ENCODE measurements at places on chromosomes 1 and 21.

DNA sequence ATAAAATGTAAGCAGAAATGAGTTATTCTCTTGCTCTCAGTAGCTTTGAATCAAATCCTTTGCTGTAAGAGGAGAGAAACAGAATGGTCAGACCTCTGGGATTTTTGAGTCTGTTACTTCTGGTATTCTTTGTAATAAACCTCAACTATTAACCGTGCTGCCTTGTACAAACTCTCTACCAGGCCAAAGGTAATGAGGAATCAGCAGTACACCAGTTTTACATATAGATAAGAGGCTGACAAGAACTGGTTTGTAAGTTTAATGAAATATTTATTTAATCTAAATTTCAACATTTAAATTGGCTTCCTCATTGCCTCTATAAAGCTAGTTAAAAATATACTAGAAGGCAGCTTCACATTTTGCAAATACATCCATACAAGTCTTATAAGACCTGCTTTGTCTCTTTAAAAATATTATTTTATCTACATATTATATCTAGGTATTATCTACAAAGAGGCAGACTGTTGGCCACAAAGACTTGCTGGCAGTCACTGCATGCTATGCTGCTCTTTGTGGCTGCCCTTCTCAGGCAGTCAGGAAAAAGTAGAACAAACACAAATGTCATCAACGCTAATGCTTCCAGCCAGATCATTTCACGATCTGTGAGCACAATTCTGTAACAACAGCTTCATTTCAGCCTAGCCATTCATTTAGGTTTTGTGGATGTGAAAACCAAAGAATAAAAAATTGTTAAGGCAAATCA is 173.0 kb downstream of the GABPA start:
- ATAC-seq = peak; percentile 57

- no peak for ATAC-seq
Measured at GRCh38 chr1:1114431-1114830, 1.5 kb downstream of the C1orf159 start.

DNA sequence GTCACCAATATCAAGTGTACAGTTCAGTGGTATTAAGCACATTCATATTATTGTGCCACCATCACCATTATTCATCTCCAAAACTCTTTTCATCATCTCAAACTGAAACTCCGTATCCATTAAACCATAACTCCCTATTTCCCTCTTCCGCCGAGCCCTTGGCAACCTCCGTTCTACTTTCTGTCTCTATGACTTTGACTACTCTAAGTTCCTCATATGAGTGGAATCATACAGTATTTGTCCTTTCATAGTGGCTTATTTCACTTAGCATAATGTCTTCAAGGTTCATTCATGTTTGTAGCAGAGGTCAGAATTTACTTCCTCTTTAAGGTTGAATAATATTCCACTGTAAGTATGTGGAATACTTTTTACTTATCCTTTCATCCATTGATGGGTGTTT is 21.7 kb downstream of the SELP start:
- no peak for ATAC-seq

DNA sequence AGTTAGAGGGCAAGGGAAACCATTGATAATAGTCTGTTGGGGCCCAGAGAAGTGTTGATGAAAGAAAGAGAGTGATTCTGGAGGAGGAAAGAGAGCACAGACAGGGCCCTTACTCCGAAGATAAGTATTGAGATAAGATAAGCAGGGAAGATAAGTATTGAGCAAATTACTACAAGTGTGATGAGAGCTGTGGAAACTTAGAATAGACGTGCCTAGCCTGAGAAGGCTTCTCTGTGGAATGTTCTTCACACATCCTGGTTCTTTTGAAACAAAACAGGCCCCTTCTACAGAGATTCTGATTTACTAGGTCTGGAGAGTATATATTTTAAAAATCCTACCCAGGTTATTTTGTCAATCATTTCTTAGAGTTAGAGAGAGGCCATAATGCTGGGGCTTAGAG is 26.4 kb downstream of the FNBP1L start:
- ATAC-seq = no peak

DNA sequence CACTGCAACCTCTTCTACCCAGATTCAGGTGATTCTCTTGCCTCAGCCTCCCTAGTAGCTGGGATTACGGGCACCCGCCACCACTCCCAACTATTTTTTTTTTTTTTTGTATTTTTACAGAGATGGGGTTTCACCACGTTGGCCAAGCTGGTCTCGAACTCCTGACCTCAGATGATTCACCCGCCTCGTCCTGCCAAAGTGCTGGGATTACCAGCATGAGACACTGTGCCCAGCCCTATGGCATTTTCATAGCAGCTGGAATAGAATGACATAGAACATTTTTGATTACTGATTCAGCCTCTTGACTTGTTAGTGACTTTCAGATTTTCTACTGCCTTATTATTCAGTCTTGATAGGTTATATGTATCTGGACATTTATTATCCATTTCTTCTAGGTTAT is 1046.2 kb downstream of the AMY1C start:
- ATAC-seq = no peak

DNA sequence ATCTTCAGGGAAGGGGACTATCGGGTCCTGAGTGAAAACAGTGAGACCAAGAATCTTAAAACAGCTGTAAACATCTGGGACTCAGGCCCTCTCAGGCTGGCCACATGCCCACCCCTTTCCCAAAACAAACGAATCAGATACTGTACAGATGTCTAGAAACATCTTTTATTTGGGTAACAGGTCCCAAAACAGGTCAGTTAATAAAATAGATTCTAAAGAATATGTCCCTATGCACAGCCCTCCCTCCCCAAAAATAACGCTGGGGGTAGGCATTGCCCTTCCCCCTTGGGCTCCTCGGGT is 499 bp upstream of the CRTC2 start:
- no peak for ATAC-seq

DNA sequence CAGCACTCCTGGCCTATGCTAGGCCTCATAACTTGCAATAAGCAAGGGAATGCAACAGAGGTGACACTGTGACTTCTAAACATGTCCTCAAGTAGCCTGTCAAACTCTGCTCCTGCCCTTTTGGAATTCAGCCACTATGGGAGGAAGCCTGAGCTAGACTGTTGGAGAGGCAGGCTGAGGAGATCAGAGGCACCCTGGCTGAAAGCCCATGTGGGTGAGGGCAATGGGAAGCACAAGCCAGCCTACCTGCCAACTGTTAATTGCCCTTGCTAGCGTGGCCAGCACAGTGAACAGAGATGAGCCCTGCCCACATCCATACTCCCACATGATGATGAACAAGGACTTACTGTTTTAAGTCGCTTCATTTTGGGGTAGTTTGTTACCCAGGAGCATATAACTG is 17.7 kb downstream of the GNB1 start:
- ATAC-seq = no peak

DNA sequence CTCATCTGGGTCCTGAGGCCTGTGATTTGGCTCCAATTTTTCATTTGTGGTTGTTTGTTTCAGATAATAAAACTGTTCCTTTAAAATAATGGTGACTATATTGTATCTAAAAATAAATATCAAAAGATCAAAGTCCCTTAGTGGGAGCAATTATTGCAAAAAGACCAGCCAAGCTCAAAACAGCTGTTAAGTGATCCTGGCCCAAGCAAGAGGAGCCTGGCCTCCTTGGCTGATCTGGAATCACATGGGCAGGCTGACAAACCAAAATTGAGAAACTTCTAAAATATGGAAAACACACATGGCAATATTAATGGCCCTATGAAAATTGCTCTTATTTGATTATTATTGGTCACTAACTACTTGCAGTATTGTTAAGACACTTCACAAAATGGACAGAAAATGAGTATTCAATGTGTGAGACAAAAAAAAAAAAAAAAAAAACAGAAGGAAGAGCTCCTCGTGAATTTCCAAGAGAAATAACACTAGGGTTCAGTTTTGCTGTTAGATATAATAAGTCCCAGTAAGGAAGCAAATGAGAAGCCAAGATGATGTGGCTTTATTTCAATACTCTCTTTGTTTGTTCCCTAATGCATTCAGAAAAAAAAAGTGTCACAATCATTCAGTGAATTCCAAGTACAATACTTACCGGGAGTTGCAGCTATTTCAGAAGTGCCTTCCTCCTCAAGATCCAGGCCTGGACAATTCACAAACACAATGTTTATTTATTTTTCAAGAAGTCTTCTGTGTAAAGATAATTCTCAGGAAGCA is 105.1 kb downstream of the SEC16B start:
- ATAC-seq = no peak

GRCh38 chr1:153611356-153611755 is 1.6 kb downstream of the S100A16 start:
- ATAC-seq = no peak

DNA sequence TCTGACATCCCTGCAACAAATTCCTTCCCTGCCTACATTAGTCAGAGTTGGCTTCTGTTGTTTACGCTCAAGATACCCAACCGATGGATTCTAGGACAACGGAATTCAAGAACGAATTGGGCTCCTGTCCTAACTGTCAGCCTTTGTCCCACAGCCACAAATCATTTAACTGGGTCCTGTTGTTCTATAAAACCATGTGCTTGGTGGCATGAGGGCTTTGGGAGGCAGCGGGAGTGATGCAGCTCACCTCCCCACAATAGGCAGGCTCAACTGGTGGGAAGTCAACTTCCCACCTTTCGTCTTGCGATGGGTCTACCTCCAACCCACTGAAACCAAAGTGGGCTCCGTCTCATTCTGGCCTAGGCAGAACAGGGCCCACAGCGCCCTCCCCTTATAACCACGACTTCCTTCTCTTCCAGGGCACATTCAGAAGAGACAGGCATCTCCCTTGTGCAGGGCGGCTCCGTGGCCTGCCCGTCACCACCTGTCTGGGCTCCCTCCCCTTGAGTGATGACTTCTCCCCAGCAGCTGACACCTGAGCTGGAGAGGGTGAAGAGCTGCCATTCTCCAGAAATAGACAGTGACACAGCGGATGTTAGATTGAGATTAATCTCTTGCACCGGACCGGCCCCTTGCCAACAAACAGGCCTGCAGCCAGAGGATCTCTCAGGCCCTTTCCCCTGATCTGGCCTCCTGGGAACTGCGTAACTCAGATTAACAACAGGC is 26.5 kb downstream of the LRRC38 start:
- no peak for ATAC-seq

GRCh38 chr1:157472959-157473358 is 79.4 kb downstream of the FCRL5 start:
- no peak for ATAC-seq

GRCh38 chr1:176696109-176696508 is 233.1 kb downstream of the PAPPA2 start:
- no peak for ATAC-seq

GRCh38 chr21:41318218-41318617 is 1.6 kb downstream of the FAM3B start:
- no peak for ATAC-seq

GRCh38 chr1:44603718-44604117 is 70.6 kb downstream of the TMEM53 start:
- no peak for ATAC-seq

GRCh38 chr1:228065543-228066347 is 16.8 kb upstream of the ARF1 start:
- ATAC-seq = no peak

DNA sequence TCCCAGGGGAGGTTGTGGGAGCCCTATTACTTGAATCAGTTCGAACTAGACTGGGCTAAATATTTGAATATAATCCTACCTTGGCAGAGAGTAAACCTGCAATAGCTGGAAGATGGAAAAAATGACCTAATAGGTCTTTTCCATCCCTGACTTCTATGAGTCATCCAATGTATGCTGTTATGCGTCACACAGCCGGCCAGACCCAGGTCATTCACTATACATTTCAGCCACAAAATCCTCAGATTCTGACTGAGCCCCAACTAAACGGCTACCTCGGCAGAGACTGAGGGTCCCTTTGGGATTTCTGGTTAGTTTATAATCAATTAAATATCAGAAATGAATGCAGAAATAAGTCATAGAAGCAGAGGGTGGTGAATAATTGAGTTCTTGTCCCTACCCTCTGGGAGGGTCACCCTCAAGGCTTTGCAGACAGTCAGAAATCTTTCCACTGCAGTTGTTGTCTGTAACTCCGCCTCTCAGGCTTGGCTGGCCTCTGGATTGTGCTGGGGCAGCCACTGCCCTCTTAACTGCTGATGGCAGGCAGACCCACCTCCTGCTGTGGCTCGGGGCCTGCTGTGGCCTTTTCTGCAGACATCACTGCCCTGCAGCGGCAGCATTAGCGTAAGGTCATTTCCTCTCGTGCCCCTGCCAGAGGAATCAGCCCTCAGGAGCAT is 240.5 kb downstream of the TGFB2 start:
- ATAC-seq = peak; percentile 95

DNA sequence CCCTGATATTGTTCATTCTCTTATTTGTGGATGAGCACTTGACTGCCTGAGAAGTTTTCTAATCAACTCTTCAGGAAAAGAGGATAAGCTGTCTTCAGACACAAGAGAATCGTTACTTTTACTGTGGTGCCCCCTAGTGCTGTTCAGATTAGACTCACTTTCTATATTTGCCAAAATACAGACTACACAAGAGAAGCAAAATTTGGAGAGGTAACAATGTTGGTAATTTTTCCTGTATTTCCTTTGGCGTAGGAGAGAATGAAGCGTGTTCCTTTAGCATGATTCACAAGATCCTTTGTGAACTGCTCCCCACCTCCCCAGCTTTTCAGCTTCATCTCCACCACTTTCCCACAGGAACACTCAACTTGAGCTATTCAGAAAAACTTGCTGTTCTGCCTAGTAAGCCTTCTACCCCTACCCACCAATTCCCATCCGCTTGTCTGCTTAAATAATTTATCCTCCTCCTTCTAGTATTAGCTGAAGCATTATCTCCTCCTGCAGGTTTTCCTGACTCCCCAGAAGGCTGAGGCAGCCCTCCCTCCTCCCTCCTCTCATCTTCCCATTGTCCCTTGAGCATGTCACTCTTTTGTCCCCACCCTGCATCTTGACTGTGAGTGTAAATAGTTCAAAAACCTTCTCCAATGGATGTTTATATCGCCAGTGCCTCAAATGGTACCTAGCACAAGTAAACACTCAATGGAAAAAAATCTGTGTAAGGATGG is 4.5 kb downstream of the TNFSF4 start:
- ATAC-seq = peak; percentile 69

- no peak for ATAC-seq
Measured at GRCh38 chr1:177190308-177190970, 19.7 kb downstream of the BRINP2 start.

DNA sequence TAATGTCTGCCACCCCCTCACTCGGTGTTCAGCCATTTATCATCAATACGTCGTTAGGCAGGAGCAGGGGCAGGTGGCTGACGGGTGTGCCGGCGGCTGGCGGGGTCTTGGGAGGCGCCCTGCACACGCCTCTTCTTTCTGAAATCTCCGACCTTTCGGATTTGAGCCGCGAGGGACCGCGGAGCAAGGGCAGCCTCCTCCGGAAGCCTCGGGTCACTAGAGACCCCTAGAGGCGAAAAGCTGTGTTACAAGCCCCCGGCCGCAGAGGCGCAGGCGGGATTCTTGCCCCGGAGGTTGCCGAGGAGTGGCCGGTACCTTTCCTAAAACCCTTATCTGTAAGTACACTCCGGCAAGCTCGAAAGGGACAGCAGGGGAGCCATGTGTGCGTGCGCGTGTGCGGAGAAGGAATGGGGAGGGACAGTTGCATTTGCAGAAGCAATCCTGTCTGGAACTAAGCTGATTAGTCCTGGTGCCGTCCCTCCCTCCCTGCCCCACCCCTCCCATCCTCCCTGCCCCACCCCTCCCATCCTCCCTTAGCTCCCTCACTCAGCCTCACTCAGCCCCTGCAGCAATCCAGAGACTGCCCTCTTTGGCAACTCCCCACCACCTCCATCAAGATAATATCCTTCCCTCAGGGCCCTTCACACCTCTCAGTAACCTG is 11.0 kb downstream of the BRINP2 start:
- peak; percentile 96 for ATAC-seq
